ENCODE measurements at places on chromosomes 7 and 10.

GRCh38 chr7:30260246-30260768 lies 24.1 kb upstream of the ZNRF2 start:
- no peak for DNase-seq

DNA sequence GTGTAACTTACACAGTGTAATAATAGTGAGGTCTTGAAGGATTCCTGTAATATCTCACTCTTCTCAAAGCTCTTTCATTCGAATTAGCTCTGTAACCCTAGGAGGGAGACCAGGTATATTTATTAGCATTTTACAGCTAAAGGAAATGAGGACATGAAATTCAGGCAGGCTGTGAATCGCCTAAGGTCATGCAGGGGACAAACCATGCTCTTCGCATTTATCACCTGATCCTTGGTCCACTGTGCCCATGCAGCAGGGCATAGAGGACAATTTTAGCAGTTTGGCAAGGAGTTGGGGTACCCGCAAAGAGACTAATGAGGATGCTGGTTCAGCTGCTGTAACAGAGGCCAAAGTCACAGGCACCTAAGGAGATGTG lies 14.8 kb upstream of the LAMB1 start:
- DNase-seq: no peak

- DNase-seq: no peak
These were observed 244.9 kb upstream of the LRRTM3 start for GRCh38 chr10:66680886-66681285.

- no peak for DNase-seq
These were observed 154.7 kb downstream of the ARID5B start for GRCh38 chr10:62056219-62056618.

DNA sequence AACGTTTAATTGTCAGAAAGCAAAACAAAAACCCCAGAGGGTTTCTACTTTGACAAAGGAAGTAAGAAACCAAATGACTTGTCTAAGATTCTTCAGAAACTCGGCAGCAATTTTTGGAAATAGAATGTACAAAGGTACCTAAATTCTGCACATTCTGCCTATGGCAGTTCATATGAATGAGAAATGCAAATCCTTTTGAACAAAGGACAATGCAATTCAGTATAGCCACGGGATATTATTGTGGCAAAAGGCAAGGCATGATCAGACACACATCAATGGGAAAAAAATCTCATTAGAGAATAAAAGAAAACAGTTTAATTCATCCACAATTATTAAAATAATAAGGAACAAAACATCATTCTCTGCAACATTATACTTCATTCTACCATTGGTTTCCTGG lies 93.4 kb downstream of the SEMA3C start:
- DNase-seq: no peak

GRCh38 chr7:7510794-7511193 lies 24.9 kb downstream of the COL28A1 start:
- DNase-seq: no peak

DNA sequence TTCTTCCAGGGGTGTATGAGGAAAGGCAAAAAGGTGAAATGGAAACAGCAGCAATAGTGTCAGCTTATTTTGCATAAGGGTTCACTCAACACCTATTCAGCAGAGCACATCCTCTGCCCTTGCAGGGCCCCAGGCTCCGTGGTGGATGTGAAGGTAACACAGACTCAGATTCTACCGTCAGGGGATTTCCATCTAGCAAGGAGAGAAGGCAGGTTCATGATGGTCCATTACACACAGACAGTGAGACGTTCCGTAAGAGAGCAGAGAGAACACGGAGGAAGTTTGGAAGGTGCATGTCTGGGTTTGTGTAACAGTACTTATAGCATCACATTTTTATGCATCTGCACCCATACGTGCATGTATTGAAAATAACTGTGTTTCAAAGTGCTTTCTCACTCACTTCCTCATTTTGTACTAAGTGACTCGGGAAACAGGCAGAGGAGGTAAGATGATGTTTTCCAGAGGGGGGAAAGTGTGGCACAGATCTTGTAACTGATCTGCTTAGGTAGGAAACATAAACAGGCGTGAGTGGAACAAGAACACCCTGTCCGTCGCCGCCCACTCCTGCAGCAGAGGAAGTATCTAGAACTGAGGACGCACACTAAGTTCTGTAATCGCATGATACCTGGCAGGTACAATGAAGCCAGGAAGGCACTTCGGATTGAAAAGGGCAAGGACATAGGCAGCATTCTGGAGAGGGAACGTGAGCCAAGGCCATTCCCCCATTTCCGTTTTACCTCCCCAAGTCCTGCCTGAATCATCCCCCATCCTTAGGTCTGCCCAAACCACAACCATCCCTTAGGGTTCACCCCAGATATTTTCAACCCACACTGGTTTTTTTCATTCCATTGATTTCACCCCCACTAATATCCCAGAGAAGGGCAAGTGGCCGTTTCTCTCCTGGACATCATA lies 1.0 kb upstream of the ENO4 start:
- no peak for DNase-seq

DNA sequence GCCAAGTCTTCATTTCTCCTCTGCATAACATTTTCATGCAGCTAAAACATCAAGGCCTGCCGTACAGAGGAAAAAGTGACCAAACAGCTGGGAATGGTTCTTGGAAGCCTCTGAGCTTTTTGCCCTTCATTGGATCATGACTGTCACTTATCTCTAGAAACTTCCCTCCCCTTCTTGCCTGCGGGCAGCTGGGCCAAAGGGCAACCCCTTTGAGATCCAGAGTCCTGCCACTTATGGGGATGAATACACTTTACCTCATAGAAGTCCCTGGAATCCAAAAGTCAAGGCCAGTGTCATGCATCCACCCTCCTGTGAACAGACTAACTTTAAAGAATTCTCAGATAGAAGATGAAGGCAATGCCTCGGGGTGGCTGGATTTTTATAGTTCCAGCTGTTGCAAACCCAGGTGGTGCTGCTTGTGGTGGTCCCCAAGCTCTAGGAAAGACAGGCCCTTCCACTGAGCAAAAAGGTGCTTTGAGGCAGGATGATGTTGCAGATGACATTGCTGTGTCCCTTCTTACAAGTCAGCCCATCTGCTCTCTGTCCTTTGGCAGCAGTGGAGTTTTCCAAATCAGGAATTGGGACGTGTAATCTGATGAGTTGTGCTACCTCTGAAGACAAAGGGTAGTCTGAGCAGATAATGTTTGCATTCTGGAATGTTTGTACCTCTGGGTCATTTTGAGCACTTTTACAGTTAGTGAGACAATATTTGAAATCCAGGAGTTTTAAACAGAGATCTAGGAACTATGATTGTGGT lies 64.2 kb downstream of the LRMDA start:
- no peak for DNase-seq

- no peak for DNase-seq
These were observed 203.6 kb upstream of the PRSS58 start for GRCh38 chr7:142461437-142461836.

DNA sequence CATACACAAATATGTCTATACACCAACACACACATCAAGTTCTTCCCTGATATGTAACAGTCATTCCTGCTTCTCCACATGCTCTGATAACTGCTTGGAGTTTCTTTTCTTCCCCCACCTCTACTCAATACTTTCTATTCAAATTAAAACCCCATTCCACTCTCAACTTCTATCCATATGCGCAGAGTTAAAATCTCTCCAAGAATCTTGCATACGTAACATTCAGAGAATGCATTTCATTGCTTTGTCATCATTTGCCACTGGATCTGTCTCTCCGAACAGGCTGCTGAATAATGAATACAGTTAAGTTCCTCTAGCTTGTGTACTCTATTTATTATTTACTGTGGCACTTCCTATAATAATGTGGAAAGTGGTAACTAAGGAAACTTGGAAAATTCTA lies 68.8 kb downstream of the DGKB start:
- no peak for DNase-seq

GRCh38 chr10:12241810-12242529 lies 46.0 kb downstream of the CDC123 start:
- DNase-seq: peak; percentile 55

DNA sequence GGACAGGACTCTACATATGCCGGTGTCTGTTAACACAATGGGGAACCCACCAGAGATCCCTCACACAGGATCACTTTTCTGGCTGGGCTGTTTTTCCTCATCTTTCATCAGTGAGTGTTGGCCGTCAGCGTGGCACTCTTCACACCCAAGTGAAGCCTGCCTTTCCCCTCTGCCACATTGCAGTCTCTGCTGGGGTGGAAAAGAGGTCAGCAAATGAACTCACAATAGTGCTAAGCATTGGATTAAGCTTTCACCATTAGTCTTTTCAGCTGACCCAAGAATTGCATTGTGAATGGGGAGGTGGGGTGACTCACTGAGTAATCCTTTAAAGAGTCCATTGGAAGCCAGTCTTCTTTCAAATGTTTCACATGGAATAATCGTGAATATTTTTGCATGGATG lies 143.0 kb downstream of the KIAA1217 start:
- no peak for DNase-seq

DNA sequence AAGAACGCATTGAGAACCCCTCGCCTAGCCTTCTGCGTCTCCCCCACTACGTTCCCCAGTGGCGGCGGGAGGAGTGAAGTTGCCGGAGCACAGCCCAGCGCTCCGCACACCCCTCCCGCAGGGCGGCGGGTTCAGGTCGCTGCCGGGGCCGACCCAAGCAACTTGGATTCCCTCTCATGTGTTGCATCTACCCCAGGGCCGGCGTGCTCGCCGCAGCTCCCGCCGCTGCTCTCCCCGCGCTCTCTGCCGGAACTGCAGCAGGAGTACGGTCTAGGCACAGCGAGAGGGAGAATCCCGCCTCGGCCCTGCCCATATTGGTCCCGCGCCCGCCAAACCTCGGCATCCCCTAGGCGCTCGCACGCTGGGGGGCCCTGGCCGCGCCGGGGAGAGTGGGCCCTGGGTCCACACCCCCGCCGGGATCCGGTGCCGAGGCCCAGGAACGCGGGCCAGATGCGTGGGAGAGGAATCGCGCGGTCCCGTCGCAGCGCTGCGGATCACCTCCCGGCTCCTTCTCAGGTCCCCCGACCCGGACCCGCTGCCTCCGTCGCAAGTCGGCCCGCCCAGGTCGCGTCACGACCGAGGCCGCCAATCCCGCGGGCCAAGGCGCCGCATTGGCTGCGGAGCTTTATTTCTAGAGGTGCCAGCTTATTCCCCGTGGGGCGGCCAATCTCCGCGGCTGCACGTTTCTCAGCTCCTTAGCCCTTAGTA lies 648 bp upstream of the TMEM243 start:
- peak; percentile 65 for DNase-seq

DNA sequence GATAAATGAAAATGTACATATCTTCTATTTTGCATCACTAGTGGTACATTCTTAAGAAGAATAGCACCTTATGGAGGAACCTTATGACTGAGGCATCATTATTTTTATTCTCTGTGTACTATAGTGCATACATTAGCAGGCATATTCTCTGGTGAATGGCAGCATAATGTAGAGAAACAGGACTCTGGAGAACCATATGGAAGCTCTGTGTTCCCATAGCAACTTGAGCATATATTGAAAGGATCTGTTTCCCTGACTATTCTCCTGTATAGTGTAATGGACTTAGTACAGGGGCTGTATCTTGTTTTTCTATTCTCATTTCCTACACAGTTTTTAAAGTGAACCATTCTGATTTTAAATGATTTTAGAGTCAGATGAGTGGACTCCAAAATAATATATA lies 128.4 kb upstream of the SMIM30 start:
- no peak for DNase-seq

GRCh38 chr10:132248455-132249225 lies 59.1 kb downstream of the STK32C start:
- DNase-seq: peak; percentile 52

DNA sequence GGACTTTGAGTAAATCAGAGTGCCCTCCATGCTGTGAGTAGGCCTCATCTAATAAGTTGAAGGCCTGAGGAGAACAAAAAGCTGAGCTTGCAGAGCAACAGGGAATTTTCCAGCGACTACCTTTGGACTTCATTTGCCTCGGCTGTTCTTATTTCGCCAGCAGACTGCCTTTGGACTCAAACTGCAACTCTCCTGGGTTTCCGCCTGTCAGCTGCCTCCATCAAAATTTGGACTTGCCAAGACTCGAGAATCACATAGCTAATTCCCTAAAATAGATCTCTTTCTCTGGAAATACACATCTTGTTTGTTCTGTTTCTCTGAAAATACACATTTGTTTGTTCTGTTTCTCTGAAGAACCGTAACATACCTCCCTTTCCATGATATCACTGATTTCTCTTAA lies 93.8 kb downstream of the ITGB8 start:
- no peak for DNase-seq

GRCh38 chr10:86004337-86004736 lies 362.3 kb downstream of the GRID1 start:
- DNase-seq: no peak

- no peak for DNase-seq
These were observed 100.9 kb upstream of the PDLIM1 start for GRCh38 chr10:95391581-95392216.

- peak; percentile 2 for DNase-seq
These were observed 655 bp downstream of the KLHL7 start for GRCh38 chr7:23106057-23106822.

DNA sequence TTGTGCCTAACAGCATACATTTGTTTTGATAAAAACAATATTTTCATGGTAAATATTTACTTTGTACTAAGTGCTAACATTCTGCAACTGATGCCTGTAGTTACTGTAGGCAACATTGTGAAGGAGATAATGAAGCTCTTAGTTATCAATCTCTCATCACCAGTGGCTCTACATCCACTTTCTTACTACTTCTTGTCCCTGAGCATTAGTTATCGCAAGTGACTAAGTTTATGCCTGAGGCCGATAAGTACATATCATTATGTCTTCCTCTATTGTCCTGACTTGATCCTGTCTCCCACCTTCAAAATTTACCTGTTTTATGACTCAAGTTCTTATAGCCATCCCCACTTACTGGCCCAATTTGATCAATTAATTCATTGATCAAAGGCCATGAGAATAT lies 63.6 kb downstream of the MACC1 start:
- no peak for DNase-seq

DNA sequence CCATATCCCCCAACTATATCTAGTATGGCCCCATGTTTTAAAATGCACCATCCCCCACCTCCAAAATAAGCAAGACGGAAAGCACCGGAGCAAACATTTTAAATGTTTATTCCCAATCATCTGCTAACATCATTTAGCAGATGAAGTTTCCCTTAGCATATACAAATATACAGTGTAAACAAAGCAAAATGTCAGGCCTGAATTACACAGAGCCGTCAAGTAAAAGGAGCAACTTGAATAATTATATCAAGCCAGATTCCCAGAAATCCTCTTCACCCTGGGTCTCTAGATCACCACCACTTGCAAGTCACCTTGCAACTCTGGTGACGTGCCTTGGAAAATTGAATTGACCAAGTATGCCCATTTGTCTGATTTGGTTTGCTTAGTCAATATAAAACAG lies 91.6 kb upstream of the COL1A2 start:
- DNase-seq: no peak

GRCh38 chr10:112351146-112351545 lies 22.8 kb upstream of the ACSL5 start:
- no peak for DNase-seq

- DNase-seq: no peak
These were observed 182.9 kb downstream of the HTR7 start for GRCh38 chr10:90674928-90675327.

- no peak for DNase-seq
These were observed 103.9 kb downstream of the PLCE1 start for GRCh38 chr10:94097656-94098055.
